ENCODE measurements at places on chromosomes 12 and 14.

DNA sequence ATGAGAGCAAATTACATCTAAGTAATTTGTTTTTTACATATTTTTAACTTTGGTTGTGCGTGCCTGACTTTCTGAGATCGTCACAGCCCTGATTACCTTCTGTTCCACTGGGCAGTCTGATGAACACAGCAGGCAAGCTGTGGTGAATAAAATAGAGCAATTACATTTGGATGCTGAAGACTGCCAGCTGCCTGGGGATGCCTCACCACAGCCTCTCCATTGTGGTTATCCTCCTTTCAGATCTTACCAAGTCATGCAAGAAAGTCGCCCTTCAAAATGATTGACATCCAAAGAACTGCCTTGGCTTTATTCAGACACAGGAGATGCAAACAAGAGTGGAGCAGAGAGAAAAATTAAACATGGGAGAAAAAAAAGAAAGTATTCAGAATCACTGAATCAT, 456.6 kb upstream of the TMPO start:
- no peak for DNase-seq

- DNase-seq: no peak
Measured at GRCh38 chr14:22657861-22658260, 13.7 kb upstream of the OR6J1 start.

GRCh38 chr12:61011767-61012423, 1248.3 kb upstream of the USP15 start:
- no peak for DNase-seq

- no peak for DNase-seq
Measured at GRCh38 chr12:106942775-106943174, 12.9 kb upstream of the TMEM263 start.

DNA sequence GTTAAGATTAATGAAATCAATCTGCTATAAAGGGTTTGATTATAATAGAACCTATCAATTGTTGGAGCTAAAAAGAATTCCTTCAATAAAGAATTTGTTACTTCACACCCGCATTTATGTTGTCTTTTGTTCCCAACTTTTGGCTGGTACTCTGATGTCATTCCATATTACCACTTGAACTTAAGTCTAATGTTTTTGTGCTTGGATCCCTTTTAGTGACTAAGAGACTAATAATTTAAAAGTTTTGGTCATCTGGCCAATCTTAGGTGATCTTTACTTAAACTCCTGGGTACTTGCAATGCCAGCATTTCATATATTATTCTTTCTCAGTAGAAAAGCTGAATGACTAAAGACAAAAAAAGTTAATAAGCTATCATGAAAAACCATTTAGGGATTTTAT, 113.0 kb downstream of the TMEM30B start:
- no peak for DNase-seq

GRCh38 chr14:85156319-85156718, 373.6 kb upstream of the FLRT2 start:
- no peak for DNase-seq

DNA sequence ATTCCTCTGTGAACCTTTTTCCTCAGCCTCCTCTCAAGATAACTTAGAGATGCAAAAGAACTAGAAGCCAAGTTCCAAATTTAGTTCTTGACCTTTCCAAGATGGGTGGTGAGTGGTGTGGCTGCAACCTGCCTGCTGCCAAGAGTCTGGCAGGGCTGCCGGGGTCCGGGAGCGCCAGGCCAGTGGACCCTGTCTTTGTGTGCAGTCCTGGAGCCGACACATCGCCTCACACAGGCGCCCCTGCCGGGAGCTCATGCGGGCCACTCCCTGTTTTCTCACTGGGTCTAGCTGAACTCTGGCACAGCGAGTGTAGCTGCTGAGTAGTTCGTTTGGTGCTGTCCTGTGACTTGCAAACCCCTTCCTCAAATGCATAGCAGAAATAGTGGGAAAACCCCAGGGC, 84.9 kb downstream of the CACNA1C start:
- DNase-seq: no peak

DNA sequence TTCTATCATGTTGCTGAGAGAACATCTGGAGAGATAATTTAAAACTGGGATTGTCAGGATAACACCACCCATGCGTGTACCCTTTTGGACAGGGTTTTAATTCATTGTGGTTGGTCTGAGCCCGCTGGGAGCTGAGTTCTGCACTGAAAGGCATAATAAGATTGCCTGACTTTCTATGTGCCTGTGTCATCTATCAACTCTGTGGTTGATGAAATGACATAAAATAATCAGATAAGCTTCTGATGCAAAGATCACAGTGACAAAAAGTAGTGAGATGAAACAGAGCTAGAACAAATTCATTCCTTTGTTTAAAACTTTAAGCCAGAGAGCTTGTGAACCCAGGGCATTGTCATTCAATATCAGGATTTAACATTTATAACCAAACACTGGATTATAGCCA, 98.7 kb downstream of the BBS10 start:
- no peak for DNase-seq

- DNase-seq: no peak
Measured at GRCh38 chr12:127548123-127548553, 718.8 kb upstream of the TMEM132C start.

- no peak for DNase-seq
Measured at GRCh38 chr14:105385322-105385637, 13.1 kb upstream of the TEX22 start.

DNA sequence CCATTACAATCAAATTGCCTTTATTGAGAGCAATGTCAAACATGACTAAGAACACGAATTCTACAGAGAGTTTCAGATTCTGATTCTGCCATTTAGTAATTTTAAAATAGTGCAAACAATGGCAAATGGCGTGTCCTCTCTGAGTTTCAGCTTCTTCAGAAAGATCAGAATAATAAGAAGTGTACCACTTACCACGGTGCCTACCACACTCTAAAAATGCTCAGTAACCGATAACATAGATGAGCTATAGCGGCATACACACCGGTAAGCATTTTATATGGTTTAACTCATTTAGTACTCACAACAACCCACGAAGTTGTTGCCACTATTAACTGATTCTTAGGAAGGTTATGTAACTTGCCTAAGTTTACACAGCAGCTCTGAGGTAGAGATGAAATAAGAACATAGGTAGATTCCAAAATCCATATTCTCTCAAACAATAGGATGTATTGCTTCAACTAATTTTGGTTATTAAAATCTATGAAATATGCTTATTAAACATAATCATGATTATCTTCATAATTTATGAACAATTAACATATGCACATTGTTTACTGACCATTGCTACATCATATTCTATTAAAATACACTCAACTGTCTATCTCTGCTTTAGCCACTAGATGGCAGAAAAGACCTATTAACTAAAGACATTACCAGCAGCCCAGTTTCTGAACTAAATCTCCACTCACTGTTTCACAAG, 38.3 kb downstream of the SLC6A15 start:
- DNase-seq: no peak

DNA sequence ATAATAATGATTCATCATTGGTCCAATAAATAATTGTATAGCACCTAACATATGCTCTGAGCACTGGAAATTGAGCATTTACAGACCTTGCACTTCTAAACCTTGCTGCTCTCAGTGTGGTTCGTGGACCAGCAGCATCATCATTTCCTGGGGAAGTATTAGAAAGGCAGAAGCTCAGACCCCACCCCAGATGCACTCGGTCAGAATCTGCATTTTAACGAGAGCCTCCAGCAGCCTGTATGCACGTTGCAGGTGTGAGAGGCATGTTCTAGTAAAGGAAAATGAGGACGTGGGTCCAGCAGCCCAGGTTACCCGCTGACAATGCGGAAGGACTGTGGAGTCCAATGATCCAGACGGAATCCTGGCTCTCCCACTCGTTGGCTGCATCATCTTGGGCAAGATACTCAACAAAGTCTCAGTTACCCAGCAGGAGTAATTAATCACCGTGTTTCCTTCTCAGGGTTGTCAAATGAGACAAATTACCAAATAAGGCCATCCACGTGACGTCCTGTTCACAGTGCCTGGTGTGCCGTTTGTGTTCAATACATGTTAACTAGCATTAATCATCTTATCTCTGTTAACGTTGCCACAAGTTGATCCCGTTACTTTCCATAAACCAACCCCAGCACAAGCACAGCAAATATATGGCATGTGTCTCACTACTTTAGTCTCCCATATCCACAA, 49.2 kb upstream of the CCND2 start:
- DNase-seq: no peak

DNA sequence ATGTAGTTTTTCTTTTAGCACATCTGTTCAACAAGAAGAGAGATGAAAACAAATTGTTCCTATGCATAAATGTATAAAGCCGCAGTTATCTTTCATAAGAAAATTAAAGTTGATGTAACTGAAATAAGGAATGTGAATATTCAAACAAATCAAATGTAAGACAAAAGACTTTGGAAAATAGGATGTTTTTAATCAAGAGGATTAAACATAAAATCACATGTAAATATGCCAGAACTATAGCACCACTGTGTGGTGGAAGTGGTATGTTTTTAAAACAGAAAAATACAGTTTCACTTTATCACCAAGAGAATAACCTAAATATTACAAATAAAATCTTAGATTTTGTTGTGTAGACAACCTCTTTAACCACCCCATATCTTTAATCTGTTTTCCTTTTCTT, 40.4 kb downstream of the CAPS2 start:
- no peak for DNase-seq

GRCh38 chr14:100523131-100523842, 63.9 kb downstream of the BEGAIN start:
- no peak for DNase-seq

DNA sequence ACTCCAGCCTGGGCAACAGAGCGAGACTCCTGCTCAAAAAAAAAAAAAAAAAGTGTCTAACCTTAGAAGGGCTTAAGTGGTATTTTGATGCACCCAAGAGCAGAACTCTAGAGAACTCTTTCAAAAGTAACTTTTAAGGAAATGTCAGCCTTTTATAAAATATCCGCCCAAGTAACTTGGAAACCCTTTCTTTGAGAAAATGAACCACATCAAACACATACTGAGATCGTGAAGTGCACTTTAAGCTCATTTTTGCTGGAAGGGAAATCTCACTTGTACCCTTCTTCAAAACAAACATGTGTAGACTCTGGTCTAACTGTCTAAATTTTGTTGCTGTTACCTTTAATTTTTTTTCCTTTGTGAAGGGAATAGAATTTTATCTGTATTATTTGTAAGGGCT, 5.5 kb downstream of the C12orf56 start:
- DNase-seq: no peak

GRCh38 chr14:31439561-31439960, 17.7 kb downstream of the DTD2 start:
- DNase-seq: no peak

Data from NCI-H1048 (cell line).